Fibroblast of skin of back (primary cell): ENCODE measurements at places on chromosomes 5 and 9.
A peak's percentile ranks its signal among the peaks of the same experiment; 100 is the strongest.

DNA sequence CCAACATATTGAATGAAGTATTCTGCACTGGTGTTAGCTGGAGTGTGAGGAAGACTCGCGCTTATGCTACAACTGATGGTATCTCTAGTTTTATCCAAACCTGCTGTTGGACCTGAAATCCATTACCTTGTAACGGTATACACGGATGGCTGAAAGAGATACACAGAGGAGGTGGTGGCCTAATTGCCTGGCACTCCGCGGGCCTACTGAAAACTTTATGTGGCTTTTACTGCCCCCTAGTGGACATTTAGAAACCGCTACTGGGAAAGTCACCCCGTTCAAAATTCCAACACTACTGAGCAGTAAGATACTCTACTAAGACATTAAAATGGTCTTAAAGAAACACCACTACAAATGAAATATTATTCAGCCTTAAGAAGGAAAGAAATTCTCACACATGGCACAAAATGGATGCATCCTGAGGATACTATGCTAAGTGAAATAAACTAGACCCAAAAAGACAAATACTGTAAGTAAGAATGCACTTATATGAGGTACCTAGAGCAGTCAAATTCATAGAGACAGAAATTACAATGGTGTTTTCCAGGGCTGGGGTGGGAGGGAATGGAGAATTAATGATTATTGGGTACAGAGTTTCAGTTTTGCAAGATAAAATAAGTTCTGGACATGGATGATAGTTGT, 100.4 kb downstream of the TTLL11 start:
- peak; percentile 74 for DNase-seq

- DNase-seq, result no peak
These were observed 31.4 kb upstream of the SYK start for GRCh38 chr9:90770182-90770738.

DNA sequence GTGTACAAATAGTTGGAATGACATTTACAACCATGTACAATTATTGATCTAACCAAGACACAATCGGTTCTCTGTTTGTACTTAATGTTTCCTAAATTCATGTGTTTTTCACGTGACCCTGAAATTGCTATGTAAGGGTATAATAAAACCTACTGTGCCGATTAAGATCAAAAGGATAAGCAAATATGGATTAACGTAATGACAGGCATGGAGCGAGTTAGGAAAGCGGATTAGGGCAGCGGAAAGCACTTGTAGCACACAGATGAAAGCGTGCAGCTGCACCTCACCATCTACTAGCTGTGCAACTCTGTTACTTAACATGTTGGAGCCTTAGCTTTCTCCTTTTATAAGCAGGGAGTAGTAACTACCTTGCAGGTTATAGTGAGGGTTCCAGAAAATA, 38.3 kb upstream of the ZFYVE16 start:
- no peak for DNase-seq

GRCh38 chr9:1267141-1267570, 217.0 kb downstream of the DMRT2 start:
- DNase-seq, result no peak

DNA sequence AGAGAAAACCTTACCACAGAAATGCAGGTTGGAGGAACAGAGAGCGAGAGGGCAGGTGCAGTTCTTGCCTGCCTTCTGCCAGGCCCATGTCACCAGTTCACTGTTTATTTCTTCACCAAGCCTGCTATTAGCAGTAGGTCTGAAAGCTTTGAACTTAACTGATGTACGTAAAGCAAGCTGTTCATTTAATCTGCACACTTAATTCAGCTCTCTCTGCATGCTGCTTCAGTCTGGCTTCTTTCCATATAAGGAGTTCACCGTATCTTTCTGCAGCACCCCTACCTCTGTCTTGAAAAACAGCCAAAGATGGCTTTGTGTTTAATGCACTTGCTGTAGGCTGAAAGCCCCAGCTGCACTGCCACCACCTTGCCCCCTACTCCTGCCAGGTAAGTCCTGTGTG, 205.1 kb downstream of the RAB3C start:
- no peak for DNase-seq

GRCh38 chr5:106136061-106136460, 1534.7 kb downstream of the EFNA5 start:
- DNase-seq, result peak; percentile 18

- no peak for DNase-seq
These were observed 108.4 kb upstream of the ALDH1B1 start for GRCh38 chr9:38284039-38284575.

- DNase-seq, result no peak
These were observed 17.9 kb downstream of the NDST1 start for GRCh38 chr5:150525781-150526180.

DNA sequence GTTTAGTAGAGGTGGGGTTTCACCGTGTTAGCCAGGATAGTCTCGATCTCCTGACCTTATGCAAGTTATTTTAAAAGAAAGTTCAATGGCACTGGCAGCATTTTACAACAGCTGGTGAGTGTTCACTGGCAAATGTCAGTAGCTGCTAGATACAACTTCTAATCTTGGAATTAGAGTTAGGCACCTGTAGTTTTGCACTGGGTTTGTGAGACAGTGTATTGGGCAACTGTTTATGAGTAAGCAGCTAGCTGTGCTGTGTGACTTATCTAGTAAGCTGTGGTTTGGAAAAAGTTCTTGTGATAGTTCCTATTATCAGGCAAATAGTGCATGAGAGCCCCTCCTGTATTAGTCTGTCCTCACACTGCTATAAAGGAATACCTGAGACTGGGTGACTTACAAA, 61.5 kb downstream of the UBE2QL1 start:
- DNase-seq, result no peak
